ENCODE measurements at places on chromosomes 3 and 15.

DNA sequence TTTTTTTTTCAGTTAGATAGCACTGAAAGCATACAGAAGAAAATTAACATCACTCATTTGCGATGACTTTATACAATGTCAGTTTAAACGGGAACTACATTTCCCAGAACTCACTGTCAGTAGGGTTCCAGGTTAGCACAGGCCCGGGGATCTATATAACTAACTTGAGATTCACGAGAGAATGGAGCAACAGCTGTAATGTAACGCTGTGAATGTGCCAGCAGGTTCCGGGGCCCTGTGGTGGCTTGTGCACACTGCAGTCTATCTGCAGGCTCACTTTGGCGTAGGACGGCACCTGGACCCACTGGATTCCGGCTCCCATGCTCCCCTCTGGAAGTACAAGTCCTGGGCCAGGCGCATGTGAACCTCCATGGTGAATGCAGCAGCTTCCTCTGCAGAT, 19.4 kb downstream of the CCR1 start:
- no peak for DNase-seq

- no peak for DNase-seq
These were observed 56.1 kb upstream of the USP3 start for GRCh38 chr15:63448266-63448665.

- DNase-seq: no peak
These were observed 36.4 kb upstream of the MTHFS start for GRCh38 chr15:79933231-79933630.

DNA sequence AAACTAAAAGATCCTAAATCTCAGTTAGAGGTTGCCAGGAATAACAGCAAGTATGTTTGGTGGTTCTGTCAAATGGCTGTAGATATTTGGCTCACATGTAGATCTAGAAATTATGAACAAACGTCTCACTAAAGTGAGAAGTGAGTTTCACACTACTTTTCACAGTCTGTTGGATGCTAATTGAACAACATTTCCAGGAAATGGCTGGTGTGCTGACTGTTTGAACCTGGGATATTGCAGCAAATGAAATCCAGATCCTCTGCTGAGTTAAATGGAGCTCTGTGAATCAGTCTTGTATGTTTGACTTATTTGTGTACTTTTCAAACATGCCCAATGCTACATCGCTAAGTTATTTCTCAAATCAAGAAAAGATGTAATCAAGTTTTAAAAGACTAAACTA, 21.3 kb upstream of the RSL24D1 start:
- no peak for DNase-seq

DNA sequence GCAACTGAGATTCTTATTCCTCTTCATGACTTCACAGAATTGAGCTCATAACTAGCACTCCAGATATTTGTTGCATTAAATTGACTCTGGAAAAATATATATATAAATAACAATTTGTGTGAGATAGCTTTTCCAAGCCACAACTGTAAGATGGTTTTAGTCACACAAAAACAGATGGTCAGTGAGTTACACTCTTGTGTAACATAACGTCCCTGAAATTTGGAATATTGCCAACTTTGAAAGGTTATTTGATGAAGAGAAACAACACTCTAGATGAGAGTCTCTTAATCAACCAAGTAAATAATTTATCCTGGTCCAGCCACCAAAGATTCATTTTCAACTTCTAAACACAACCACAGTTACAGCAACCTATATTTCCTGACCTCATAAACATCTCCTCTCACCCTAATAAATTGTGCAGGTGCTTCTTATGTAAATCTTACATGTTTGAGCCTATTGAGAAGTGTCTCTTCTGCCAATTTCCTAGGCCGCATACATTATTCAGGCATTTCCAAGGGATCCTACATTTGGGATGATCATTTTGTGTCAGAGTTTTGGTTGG, 84.9 kb upstream of the ACP3 start:
- DNase-seq: no peak

DNA sequence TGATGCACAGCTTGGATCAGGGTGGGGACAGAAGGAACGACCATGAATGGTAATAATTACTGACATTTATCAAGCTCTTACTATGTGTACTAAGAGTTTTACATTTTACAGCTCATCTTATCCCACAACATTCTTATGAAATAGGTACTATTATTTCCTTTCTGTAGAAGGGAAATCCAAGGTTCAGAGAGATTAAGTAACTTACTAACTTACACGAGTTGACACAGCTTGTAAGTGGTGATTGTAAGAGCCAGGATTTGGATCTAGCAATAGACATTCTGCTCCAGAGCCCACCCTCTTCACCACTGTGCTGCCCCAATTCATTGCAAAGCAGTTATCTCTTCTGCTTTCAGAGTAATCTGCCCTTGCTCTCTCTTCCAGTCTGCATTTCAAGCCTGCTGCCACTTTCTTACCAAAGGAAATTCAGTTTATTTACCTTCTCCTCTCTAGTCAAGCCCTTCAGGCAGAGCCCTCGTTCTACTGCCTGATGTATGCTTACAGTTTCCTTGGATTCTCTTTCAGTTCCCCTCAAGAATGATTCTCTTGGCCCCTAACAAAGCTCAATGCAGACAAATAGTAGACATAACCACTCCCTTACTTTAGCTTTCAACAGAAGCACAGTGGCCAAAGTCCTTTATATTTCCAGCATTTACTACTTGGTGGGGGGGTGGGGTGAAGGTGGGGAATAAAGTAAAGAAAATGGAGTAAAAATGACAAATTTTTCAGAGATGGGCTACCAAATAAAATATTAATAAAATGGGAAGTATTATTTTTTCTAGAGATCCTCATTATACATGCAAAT, 65.8 kb downstream of the ATP8B4 start:
- no peak for DNase-seq

DNA sequence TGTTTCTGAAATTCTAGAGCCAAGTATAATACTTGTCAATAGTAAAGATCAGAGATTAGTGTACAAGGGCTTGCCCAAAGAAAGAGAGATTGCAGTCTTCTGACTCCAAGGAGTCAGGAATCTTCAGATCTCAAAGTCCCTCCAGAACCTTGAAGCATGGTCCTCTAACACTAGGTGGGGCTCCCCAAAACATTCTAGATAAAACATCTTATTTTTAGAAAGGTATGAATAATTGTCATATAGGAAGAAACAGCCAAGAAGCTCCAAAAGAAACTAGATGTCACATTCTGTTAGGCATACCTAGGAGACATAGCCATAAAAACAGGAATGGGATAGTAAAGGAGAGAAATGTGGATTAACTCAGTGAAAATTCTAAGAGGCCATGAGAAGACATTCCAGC, 10.7 kb downstream of the MUC13 start:
- no peak for DNase-seq

DNA sequence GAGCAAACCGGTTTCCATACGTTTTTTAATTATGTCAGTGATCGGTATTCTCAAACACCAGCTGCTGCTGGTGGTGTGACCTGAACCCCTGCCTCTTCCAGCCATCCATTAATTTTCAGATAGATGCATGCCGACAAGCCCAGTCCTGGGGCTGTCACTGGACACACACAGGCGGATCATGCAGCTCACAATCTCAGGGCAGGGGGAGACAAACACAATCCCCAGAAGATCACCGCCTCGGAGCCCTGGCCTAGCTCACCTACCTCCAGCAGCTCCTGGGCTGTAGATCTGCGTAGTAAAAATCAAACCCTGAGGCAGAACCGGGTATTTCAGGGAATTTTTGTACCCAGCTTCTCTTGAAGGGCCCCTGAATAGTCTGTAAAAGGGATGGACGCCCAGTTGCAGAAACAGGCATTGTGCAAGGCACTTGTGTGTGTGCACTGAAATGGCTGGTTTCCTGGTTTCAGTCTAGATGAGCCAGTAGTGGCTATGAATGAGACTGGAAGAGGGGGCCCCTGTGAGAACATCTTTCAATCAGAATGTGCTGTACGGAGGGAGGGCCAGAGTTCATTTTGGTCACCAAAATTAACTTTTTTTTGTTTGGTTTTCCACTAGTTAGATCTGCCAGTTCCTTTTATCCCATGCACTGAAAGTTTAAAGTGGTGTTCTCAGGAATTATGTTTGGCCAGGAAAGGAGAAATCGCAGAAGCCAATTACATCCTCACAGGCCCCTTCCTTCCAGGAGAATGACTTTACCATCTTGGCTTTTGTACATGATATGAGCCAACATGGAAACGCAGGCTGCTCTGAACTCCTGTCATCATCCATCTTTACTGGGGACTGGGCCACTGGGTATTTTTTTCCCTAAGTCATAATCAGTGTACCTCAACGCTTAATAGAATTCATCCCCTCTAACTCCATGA, 55.0 kb upstream of the RPL32 start:
- DNase-seq: peak; percentile 69

GRCh38 chr15:33780011-33780768, 188.1 kb upstream of the CHRM5 start:
- DNase-seq: no peak
